ENCODE measurements at places on chromosomes 5 and 9. TPM values are rescaled to one million over a fixed set of nuclear protein-coding genes. Genes with fewer than 3 reads are reported as not detected.

SH2D3C gene
- total RNA-seq, result 1.3 TPM

GRCh38 chr9:77916410-77916819, 115.2 kb downstream of the GNAQ start:
- DNase-seq, result no peak

- DNase-seq, result no peak
Measured at GRCh38 chr5:128258372-128258771, 174.8 kb downstream of the SLC12A2 start.

DNA sequence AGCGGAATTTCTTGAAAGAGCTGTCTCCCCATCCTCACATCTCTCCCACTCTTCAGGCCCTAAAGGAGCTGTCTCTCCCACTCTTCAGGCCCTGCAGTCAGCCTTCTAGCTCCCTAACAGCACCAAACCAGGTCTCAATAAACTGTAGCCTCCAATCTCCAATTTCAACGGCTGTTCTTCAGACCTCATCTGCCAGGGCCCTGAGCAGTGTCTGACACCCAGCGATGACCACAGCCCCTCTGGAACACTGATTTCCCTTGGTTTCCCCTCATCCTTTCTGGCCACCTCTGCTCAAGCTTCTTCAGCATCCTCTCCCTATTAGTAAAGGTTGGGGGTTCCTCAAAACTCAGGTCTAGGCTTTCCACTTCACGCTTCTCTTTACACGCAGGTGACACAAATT, 1.6 kb upstream of the P4HA2 start:
- no peak for DNase-seq

GABRA6 gene
- not detected for total RNA-seq

All from HCT116 (cell line).